G401 (cell line): ENCODE measurements at places on chromosomes 12 and 14. TPM values are rescaled to one million over a fixed set of nuclear protein-coding genes. Genes with fewer than 3 reads are reported as not detected.
A peak's percentile ranks its signal among the peaks of the same experiment; 100 is the strongest.

DNA sequence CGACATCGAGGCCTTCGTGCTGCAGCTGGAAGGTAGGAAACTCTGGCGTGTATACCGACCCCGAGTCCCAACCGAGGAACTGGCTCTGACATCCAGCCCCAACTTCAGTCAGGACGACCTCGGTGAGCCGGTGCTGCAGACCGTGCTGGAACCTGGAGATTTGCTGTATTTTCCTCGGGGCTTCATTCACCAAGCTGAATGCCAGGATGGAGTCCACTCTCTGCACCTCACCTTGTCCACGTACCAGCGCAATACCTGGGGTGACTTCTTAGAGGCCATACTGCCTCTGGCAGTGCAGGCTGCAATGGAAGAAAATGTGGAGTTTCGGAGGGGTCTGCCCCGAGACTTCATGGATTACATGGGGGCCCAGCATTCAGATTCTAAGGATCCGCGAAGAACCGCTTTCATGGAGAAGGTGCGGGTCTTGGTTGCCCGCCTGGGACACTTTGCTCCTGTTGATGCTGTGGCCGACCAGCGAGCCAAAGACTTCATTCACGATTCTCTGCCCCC lies 1.4 kb downstream of the RIOX1 start:
- DNase-seq, result peak; percentile 16

DNA sequence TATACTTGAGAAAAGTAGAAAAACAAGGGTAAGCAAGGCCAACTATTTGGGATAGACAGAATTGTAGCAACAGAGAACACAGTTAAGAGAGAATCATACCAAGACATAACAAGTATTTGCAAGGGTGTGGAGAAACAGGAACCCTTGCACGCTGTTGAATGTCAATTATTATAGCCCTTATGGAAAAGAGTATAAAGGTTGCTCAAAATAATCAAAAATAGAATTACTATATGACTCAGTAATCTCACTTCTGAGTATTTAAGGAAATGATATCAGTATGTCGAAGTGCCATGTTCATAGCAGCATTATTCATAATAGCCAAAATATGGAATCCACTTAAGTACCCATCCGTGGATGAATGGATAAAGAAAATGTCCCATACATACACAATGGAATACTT lies 193.3 kb downstream of the PHLDA1 start:
- DNase-seq, result no peak

DNA sequence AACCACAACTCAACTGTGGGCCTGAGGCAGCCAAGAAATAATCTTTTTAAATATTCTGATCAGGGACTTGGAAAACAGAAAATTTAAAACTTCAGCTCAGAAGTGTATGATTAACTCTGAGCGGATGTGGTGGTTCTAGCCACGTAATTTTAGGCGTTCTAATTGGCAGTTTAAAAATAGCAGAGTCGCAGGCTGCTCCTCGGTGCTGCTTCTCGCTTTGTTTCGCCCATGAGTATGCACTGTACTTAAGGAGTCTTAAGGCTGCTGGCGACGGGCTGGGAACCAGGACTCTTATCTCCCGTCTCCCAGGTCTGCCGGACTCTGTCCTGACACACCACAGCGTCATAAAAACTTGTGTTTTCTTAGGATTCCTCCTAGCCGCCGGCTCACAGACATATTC lies 113.4 kb upstream of the PELI2 start:
- no peak for DNase-seq

- no peak for DNase-seq
These were observed 215.6 kb downstream of the TTC8 start for GRCh38 chr14:89040080-89040459.

DNA sequence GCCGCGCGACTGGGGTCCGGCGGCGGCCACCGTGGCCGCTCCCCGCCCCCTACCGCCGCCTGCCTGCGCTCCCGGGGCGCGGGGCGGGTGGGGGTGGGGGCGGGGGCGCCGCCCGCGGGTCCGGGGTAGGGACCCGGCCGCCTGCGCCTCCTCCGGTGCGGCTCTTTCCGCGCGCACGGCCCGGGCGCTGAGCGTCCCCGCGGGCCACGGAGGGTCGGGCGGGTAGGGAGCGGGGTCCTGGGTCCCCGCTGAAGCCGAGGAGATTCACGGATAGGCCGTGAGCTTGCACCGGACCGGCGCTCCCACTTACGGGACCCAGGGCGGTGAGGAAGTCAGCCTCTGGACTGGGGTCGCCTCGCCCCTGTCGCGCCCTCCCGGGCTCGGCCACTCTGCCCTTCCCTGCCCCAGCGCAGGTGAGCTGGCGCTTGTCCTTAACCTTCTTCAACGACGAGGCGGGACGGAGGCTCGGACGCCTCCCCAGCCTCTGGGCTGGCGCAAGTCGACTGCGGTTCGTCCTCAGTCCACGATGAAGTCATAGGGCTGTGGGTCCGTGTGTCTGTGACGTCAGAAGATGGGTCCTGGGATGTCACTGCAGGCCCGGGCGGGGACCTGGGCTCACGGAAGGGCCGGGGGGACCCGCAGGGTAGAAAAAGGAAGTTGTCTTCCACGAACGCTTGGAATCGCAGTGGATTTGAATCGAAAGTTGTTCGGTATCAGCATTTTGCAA lies 514 bp downstream of the FBXO34 start:
- peak; percentile 60 for DNase-seq

- no peak for DNase-seq
These were observed 7.1 kb upstream of the NANOG start for GRCh38 chr12:7782055-7782454.

DNA sequence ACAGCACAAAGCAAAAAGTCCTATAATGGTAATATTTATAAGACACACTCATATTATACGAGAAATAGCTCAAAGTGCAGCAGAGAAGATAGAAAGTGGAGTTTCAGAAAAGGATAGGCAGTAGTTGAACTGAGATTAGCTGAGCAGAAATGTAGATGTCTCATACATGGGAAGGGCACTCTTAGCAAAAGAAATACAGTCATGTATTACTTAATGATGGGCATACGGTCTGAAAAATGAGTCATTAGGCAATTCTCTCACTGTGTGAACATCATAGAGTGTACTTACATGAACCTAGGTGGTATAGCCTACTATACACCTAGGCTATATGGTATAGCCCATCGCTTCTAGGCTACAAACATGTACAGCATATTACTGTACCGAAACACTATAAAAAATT lies 671.3 kb downstream of the RPS29 start:
- no peak for DNase-seq

DNA sequence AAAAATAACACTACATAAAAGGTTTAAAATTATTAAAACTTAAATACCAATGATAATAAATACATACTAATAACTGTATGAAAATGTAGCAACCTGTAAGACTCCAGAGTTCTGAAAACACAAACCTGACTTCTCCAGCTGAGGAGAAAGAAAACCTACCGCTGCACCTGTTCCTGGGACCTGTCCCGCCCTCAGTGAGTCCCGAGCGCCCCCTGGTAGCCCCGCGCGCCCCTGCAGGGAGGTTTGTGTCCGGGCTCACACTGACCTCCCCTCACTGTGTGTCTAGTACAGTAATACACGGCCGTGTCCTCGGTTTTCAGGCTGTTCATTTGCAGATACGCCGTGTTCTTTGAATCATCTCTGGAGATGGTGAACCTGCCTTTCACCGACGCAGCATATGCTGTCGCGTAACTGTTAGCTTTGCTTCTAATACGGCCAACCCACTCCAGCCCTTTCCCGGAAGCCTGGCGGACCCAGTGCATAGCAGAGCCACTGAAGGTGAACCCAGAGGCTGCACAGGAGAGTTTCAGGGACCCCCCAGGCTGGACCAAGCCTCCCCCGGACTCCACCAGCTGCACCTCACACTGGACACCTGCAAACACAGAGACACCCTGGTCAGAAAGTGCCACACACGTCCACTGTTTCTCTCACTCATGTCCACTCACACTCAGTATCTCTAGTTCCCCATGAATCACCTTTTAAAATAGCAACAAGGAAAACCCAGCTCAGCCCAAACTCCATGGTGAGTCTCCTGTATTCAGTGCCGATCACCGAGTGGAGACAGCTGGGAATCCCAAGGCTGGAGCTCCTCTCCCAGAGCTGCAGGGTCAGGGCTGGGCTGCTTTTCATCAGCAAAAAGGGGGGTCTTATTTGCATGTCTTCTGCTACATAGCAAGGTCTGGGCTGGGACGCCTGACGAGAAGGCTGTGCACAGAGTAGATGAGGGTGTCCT lies 1276.3 kb downstream of the TMEM121 start:
- no peak for DNase-seq

DNA sequence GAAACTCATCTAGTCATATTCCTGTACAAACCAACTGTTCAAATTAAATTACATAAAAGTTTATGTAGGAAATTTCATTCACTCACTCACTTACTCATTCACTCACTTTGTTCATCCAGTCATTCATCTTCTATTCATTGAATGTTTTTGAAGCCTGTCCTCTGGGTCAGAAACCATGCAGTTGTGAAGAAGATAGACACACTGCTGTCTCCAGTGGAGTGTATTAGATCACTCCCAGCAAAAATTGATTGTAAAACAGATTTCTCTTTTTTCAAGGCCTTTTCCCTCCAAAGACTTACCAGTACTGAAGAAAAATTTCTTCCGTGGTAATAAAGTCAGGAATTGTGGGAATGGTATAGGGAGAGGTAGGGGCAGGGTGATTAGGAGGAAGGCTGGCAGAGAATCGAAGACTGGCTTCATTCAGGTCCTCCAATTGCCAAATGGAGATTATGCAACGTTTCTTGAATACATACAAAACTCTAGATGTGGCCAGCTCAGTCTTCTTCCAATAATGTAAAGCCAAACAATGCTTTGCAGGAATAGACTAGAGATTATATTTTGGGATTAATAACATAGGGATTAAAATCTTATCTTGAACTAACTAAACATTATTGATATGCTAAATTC lies 9.1 kb downstream of the LRRK2 start:
- DNase-seq, result no peak

DNA sequence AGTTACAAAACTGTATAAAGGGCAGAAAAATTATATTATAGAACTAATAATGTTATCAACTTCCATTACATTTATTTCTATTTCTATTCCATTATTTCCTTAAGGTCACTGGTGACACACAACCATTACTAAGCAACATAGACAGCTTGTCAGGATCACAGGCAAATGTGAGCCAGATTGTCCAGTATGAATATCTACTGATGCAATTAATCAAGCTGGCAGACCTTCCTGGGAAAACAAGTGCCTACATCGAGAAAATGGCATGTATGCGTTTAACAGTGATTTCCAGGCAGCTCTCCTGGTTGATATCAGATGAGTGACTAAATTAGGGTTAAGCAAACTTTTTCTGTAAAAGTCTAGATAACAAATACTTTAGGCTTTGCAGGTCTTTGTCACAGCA lies 36.9 kb upstream of the TSPAN8 start:
- no peak for DNase-seq

DNA sequence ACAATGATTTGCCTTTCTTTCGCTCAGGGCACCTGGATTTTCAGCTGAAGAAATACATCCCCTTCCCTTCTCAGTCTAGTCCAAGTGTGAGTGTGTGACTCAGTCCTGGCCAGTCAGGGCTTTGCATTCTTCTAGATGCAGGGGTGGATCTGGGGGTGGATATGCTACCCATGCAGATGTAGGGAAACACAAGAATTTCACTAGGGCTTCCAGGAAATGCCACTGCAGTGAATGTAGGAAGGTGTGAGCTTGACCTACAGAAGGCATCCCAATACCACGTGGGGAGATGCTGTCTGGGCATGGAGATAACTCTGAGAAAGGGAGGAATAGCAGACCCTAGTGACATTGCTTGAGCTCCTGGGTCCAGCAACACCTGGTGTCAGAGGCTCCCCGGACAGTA lies 404.2 kb downstream of the GLT1D1 start:
- DNase-seq, result no peak

- DNase-seq, result peak; percentile 92
These were observed 259.2 kb upstream of the NOVA1 start for GRCh38 chr14:26856876-26857518.

- DNase-seq, result no peak
These were observed 465.6 kb downstream of the ZFP36L1 start for GRCh38 chr14:68327231-68327630.

- DNase-seq, result no peak
These were observed 121.7 kb downstream of the ZNF664 start for GRCh38 chr12:124094733-124095132.

DNA sequence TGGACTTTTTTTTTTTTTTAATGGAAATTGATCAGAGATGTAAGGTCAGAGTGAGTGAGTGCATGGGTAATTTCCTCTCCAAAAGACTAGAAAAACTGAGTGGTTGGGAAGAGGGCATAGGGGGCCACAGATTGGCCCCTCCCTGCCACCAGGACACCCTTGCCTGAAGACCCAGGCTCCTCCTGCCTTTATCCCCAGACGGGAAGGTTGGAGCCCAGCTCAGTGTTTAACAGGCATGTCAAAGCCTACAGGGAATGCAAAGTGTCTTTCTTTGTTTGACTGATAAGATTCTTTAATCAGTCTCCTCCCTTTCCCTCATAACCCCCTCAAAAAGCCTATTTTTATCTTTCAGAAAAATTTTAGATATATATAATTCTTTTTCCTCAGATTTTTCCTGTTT lies 50.3 kb downstream of the IRAK3 start:
- no peak for DNase-seq

GRCh38 chr12:27220055-27220987 lies 23.8 kb upstream of the STK38L start:
- no peak for DNase-seq

GRCh38 chr14:105999361-106000028 lies 473.1 kb downstream of the TMEM121 start:
- DNase-seq, result peak; percentile 16

DNA sequence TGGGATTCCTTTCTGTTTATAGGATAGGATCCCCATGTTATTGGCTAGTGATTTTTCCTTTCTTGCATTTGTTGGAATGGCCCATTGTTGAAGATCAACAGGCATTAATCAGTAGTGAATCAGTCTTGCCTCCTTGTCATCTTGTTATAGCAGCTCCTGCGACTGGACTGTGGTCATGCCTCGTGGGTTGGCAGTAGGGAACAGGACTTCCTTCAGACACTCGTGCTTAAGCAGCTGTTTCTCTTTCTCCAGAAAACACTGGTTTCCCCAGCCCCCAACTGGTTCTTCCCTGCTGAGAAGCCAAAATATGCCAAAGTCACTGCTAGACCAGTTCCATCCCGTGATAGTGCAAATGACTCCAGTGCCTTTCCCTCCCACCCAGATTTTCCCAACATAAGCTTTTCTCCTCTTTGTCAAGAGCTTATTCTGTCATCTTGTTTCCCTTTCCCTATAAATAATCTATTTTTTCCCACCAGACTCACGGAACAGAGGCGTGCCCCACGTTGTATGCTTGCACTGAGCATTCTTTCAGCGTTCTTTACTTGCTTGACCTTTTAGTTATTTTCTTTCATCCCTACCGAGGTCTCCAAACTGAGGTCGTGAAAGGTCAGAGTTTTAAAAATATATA lies 83.5 kb downstream of the SAMD4A start:
- DNase-seq, result no peak

Gene ARF6
- total RNA-seq, result 40.2 and 48.0 TPM in 2 replicates

Gene PARPBP
- 27.8 and 51.0 TPM in 2 replicates for total RNA-seq

Gene OR6C2
- not detected in 2 replicates for total RNA-seq

Gene C14orf39
- 0.06 TPM in 1 of 2 replicates, not detected in the other for total RNA-seq

Gene GPR84
- total RNA-seq, result 1.0 TPM in 1 of 2 replicates, not detected in the other

Gene CCDC196
- total RNA-seq, result not detected in 2 replicates

Gene ERBB3
- total RNA-seq, result 4.3 and 17.4 TPM in 2 replicates

Gene SIX6
- not detected in 2 replicates for total RNA-seq

Gene CCDC175
- total RNA-seq, result not detected in 2 replicates
